Activated CD4-positive, alpha-beta T cell treated with anti-CD3 and anti-CD28 coated beads for 24 hours (primary cell): ENCODE measurements at places on chromosomes 3 and 15.

DNA sequence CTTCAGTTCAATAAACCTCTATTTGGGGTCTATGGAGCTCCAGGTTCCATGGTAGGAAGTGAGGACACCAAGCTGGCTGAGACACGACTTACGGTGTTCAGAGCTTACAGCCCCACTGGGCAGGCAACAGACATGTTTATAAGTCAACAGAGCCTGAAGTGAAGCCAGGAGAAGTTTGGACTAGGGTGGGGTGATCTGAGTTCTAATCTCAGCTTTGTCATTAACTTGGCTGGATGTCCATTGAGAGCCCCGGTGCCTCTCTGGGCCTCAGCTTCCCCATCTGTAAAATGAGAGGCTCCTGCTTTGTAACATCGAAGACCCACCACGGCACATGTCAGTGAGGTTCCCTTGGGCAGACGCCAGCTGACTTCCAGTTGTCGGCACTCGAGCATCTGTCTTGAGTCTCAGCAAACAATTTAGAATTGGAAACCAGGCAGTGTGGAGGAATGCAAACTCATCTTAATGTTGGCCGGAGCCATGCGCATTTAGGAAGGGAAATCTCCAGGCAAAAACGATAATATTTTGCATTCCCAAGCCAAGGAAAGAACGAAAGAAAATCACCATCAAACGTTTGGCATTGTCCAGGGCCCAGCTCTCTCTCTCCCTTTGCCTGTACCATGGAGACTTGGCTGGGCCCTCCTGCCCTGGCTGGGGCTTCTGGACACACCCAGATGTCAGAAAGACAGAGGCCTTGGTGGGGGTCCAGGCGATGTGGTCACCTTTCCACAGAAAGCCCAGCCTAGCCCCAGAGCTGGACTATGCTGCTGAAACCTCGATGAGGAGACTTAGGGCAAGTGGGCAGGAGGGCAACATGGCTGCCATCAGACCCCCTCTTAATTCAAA, 18.4 kb downstream of the ITGA11 start:
- DNase-seq: no peak

DNA sequence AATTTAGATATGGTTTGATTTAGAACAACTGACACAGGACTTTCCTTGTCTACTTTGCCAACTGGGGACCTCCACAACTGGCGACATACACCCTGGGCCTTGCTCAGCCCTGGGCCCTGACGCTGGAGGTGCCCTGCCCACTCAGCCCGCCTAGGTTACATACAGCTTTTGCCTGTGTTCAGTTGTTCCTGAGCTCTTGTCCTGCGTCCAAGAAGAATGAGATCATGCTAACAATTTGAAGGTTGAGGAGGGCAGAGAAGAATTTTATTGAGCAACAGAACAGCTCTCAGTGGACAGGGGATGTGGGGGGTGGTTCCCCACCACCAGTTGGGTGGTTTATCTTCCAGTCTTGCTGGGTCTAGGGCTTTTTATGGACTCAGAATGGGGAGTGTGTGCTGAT, 67.9 kb downstream of the IQCH start:
- DNase-seq: no peak

DNA sequence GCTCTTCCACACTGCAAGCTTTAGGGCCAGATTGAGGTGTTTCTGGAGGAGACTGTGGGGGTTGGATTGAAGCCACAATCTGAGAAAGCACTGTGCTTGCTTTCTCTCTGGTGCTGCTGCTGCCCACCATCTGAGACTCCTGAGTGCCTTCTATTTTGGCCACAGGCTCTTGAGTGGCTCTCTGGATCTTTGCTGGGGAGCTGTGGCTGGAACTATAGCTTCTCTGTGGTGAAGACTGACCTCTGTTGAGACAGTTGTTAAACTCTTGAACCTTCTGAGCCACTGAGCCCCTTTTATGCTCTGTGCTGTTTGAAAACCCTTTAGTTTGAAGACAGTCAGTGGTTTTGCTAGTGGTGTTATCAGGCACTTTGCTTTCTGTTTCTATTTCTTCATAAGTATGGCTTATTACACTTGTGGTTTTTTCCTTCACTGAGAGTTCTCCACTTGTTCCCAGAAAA, 108.7 kb upstream of the TSPAN3 start:
- DNase-seq: no peak

GRCh38 chr3:150775001-150775599, 12.1 kb upstream of the SIAH2 start:
- DNase-seq: no peak

GRCh38 chr15:63093486-63094205, 28.0 kb upstream of the LACTB start:
- DNase-seq: peak; percentile 62

GRCh38 chr3:100913870-100914648, 79.2 kb downstream of the ABI3BP start:
- no peak for DNase-seq

- DNase-seq: no peak
Observed at GRCh38 chr3:23219117-23219516, 16.0 kb downstream of the UBE2E2 start.

GRCh38 chr3:183553334-183554026, 2.0 kb downstream of the KLHL6 start:
- DNase-seq: no peak

DNA sequence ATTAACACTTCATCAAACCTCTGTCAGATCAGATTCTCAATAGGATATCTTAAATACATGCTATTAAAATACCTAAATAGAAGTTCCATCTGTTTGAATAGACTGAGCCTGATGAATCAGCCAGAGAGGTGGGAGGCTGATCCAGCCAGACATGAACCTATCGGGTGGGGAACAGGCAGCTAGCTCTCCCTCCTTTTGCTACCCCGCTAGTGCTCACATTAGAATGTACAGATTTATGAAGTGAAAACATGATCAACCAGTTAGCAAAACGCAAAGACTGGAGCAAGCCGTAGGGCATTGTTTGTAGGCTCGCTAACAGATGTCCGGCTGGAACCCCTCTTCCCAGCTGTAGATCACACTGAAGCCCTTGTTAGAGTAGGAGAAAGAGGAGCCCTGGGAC, 54.4 kb downstream of the GTF2E1 start:
- no peak for DNase-seq

DNA sequence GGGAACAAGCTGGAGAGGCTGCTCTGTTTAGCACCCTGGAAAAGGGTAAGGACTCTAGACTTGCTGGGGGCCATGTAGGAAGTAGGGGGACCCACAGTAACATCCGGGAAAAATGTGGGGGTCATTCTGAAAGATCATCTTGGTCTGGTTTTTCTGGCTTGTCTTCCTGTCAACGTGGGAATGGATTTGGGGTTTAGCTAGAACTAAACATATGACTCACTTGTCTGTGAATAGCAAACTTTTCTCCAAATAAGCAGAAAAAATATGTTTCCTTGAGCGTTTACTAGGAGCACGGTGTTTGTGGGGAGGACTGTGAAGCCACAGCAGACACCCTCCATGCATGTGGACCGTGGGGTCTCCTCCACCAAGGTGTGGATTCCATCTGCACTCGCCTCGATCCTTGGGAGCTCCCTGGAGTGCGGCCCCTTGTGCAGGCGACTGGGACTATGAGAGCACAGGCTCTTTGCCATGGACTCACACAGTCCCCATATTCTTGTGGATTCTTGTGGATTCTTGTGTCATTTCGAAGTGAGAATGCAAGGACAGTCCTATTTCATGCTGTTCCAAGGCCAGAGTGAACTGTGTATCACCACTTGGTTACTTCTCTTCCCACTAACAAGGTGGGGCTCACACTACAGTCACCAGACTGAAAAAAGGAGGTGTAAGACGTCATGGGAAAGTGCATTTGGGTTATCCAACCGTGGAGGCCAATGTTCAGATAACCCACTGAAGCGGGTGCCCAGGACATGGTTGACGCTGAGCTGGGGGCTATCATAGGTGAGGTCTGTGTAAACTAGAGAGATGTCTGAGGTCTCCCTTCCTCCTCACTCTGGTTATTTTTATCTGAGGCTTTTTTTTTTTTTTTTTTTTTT, 25.5 kb downstream of the PGPEP1L start:
- no peak for DNase-seq

DNA sequence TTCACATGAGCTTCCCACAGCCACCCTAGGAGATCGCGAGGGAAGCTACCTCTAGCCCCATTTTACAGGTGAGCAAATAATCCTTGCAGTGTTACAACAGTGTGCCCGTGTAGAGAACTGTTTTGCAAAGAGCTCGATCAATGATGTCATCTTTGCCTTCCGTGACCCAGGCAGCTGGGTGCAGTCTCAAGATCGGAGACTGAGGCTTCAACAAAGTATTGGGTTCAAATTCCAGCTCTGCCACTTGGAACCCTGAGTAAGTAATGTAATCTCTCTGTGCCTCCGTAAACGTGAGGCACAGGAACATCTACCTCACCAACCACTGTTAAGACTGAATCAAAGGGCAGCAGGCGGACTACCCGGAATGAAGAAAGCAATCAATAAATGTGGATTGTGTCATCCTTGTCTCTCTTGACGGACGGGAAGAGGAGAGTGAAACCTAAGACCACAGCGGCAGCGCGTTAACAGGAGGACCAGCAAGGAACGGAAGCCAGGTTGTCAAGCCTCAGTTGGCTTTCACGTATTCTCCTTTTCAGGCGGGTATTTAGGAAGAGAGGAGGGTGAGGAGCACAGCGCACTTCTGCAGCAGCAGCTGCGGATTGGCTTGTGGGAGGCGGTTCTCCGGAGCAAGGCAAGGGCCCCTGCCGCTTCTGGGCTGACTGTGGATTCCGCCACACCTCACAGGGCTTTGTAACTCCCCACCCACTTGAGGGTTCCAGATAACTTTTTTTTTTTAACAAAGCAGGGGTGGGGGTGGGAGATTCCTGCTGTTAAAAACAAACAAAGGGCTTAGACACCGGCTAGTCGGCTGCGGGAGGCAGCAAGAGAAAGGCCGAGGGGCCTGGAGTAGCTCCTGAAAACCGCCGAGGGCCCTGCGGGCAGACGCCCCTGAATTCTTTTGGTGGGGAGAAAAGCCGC, 1.5 kb upstream of the SMAD3 start:
- no peak for DNase-seq

- no peak for DNase-seq
Observed at GRCh38 chr3:128296469-128297251, 143.4 kb downstream of the EEFSEC start.

- DNase-seq: no peak
Observed at GRCh38 chr3:81242871-81243270, 518.6 kb downstream of the GBE1 start.

- no peak for DNase-seq
Observed at GRCh38 chr3:124850212-124850611, 37.0 kb downstream of the ITGB5 start.

GRCh38 chr3:39469945-39470344, 2.5 kb downstream of the MOBP start:
- DNase-seq: no peak

DNA sequence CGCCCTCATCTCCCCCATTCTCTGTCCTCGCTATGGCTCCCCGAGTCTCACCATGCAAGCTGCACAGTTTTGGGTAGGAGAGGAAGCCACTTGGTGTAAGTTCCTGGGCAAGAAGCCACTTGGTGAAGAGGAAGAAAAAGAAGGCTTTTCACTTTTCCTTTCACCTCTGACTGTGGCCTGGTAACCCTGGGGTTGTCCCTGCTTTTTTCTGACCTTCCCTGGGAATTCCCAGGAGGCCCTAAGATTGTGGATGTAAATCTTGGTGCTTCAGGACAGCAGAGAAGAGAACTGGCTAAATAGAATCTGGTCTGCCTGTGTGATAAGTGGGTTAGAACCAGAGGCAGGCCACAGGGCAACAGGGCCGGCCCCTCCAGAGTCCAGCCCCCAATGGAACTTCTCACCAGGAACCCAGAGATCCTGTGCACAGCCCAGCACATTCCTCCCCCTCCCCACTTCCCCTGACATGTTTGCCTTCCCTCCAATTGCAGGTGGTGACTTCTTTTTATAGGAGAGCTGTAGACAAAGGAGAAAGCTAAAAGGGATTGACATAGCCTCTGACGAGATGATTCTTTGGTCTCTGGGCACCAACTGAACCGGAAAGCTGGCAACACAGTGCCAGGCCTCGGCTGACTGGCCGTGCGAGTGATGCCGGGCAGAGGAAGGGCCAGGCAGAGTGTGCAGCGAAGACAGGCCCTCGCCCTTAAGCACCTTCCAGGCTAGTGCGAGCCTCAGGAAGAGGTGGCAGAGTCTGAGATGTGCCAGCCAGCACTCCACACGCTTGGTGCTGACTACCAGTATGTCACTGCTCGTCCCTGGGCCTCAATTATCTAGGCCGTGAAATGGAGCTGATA, 19.4 kb upstream of the SKOR1 start:
- no peak for DNase-seq
